SIG-M5 (cell line): ENCODE measurements at places on chromosomes 5 and 9.

DNA sequence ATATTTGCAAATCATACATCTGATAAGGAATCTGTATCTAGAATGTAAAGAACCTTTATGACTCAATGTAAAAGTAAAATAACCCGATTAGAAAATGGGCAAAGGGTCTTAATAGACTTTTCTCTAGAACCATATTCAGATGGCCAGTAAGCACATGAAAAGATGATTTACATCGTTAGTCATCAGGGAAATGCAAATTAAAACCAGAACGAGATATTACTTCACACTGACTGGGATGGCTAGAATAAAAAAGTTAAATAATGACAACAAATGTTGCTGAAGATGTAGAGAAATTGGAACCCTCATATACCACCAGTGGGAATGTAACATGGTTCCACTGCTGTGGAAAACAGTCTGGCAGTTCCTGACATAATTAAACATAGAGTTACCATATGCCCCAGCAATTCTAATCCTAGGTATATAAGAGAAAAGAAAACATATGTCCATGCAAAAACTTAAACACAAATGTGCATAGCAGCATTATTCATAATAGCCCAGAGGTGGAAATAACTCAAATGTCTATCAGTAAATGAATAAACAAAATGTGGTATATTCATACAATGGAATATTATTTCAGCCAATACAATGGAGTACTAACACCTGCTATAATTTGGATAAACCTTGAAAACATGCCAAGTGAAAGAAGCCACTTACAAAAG lies 100.4 kb upstream of the MAMDC2 start:
- no peak for DNase-seq

- DNase-seq, result no peak
Observed at GRCh38 chr5:66993448-66993847, 203.2 kb downstream of the CD180 start.

GRCh38 chr9:86735772-86736458 lies 211.4 kb downstream of the GAS1 start:
- no peak for DNase-seq

GRCh38 chr9:133842174-133842573 lies 104.0 kb upstream of the SARDH start:
- no peak for DNase-seq

- DNase-seq, result no peak
Observed at GRCh38 chr5:77427998-77428397, 64.1 kb downstream of the WDR41 start.

- DNase-seq, result no peak
Observed at GRCh38 chr5:142080248-142080647, 28.3 kb upstream of the NDFIP1 start.

- DNase-seq, result no peak
Observed at GRCh38 chr5:33801292-33801691, 90.5 kb downstream of the ADAMTS12 start.

DNA sequence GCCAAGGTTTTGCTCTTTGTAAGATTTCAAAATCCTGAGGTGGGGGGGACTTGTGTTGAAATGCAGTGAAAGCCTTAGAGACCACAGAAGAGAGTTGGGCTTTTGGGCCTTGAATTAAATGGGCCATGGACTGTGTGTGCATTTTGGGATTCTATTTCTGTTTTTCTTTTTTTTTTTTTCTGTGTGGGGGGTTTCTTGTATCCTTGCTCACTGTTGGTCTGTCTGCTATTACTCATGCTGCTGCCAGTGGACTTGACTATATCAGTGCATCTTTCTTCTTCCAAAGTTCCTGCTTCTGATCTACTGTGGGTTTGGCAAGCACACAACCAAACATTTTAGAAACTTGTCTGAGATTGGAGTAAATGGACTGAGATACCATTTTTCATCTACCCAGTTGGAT lies 344.9 kb downstream of the ARL15 start:
- no peak for DNase-seq

DNA sequence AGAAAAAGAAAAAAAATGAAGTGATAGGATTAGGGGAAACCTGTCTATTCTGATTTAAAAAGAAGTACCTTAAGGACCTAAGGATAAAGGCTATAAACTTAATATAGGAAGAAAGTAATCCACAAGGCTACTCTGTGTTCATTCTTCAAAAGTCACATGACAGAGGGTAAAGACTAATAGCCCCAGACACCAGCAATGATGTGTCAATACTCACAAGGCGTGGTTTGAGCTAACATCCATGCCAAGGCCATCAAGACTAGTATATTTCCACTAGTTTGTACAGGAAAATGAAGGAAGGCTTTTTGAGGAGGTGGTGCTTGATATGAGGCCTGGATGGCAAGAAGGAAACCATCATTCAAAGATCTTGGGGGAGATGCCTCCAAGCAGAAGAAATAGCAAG lies 49.7 kb upstream of the TEX48 start:
- DNase-seq, result no peak

DNA sequence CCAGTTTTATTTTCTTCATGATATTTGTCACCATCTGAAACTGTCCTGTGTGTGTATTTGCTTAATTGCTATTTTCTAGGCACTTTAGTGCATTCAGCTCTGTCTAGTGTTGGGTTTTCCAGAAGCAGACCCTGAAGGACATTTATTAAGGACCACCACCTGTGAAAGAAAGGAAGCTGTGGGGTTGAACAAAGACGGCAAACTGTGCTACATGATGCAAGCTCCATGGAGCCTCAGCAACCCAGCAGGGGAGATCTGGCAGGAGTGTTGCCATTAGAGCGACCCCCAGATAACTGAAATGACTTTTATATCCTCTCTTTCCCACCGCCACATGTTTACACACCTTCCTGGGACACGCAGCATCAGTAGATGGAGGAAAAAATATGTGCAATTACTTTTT lies 125.5 kb downstream of the GABRB2 start:
- DNase-seq, result no peak

DNA sequence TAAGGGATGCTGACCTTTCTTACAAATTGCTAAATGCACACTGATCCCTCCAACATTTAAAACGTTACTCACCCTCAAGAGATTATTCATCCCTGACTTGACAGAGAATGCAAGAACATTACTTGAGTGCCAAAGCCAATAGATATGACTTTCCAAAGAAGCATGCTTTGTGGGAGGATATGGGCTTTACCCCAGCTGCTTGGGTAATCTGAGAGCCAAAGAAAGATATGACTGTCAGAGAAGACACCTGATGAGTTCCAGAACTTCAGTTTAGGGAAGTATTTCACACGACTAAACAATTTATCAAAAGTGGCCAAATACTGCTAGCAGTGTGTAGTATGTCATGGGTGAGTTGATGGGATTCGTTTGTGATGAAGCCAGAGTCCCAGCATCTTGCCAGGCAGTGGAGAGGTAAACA lies 7.4 kb upstream of the SPDL1 start:
- DNase-seq, result no peak

DNA sequence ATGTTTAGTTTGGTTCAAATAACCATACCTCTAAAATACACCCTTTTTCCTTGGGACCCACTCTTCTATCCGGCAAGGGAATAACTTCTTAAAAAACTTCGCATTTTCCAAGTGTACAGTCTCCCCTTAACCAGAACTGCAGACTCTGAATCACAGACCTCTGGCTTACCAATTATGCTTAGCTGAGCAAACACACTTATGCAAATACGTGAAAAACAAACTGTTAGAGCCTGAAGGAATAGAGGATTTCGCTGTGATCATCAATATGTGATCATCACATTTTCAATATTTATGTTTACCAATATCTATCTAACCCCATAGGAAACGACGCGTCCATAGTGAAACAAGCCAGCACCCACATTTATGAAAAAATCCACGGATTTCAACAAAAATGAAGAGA lies 1.3 kb downstream of the LPAR1 start:
- no peak for DNase-seq

DNA sequence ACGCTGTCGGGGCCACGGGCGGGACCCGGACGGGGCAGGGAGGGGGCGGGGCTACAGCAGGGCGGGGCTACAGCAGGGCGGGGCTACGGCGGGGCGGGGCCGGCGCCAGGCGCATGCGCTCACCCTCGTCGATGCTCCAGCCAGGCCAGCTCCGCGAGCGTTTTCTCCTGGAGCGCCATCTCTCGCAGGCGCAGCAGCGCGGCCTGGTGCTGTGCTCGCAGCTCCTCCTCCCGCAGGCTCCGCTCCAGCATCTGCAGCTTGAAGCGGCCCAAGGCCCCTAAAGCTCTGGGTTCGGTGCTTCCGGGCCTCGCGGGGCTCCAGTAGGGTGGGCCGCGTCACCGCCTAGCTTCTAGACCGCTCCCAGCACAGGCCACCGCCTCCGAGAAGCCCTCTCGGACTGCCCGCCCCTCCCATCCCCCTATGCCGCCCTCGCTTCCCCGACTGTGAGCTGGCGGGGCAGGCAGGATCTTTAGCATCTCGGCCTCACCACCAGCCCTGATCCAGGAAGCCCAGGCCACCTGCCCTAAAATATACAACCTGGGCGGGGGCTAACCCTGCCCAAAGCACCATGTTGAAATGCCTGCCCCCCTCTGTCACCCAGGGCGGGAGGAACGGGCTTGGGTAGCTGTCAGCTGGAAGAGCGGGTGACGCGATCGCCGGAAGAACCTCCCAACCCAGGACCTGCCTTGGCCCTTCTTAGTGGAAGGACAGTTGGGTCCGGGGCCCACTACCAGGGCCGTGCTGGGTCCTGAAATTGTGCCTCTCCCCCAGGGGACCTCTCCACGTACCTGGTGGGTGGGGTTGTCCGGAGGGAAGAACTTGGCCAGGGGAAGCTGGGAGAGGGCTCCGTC lies 21.9 kb upstream of the QSOX2 start:
- no peak for DNase-seq
